ENCODE measurements at places on chromosomes 1 and 21. TPM values are rescaled to one million over a fixed set of nuclear protein-coding genes. Genes with fewer than 3 reads are reported as not detected.

GRCh38 chr1:21703318-21703963, 34.3 kb upstream of the RAP1GAP start:
- DNase-seq, result no peak

The CD2 gene
- total RNA-seq, result 0.51 TPM

GRCh38 chr1:11684070-11684469, 3.1 kb upstream of the MAD2L2 start:
- DNase-seq, result no peak

The INKA2 gene
- 28.4 TPM for total RNA-seq

DNA sequence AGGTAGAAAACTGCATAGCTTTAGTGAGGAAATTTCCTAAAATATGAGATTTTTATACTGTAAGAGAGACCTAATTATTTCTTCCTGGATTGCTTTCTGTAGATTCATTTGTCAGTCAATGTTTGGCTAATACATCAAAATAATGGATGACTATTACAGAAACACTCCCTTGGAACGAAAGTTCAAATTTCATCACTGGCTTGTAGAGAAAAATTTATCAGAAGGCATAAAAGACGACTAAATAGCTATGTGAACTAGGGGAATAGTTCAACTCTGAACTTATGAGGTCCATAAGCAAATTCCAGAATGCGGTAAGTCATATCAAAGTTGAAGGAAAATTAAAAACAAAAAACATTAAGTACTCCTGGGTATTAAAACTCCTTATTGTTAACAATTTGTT, 36.0 kb downstream of the WNT2B start:
- no peak for DNase-seq

GRCh38 chr1:236774926-236775325, 20.2 kb upstream of the MTR start:
- DNase-seq, result no peak

- no peak for DNase-seq
These were observed 360.2 kb downstream of the HHIPL2 start for GRCh38 chr1:222187566-222188332.

The CNKSR1 gene
- 1.4 TPM for total RNA-seq

- no peak for DNase-seq
These were observed 75.5 kb upstream of the IPO9 start for GRCh38 chr1:201753492-201753891.

The GABPA gene
- 15.5 TPM for total RNA-seq

GRCh38 chr1:55894521-55894920, 679.4 kb upstream of the USP24 start:
- no peak for DNase-seq

DNA sequence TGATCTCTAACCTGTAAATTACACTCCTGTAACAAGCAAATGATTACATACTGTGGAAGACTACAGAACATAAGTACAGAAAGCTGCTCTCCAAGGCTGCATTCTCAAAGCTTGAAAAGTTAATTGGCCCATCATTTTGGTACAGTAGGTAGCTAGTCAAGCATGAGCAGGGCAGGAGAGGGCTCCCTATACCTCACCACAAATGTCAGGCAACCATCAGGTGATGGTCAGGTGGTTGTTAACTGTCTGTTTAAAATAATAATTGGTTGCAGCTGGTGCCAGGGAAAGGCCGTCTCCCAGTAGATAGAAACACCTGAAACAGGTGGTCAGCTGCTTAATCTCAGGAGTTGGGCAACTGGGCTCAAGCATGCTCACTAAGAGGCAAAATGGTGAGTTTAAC, 13.1 kb upstream of the SLC1A7 start:
- no peak for DNase-seq

DNA sequence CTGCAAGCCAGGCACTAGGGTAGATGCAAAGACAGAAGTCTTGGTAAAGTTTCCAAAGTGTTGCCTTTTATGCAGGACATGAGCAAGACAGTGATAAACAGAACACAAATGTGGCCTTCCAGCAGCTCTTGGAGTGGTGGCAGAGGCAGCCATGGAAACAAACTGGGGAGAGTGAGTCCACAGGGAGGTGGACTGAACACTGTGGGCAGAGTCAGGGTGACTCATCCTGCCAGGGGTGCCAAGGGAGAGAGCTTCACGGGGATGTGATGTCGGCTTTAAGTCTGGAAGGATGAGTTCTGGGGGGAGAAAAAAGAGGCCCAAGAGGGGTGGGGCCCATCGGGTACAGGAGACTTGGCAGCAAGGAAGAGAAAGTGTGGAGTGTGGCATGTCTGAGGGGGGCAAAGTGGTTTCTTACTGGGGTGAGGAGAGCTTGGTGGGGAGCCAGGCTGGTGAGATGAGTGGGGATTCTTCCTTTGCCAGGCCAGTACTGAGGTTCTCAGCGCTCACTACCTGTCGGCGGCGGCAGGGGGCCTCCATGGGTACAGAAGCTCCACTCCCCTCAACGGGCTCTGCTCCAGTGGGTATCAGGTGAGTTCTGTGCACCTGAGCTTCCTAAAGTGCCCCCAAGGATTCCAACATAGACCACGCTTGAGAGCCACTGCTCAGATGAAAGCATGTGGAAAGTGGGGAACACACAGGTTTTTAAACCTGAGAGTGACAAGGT, 41.8 kb downstream of the KIAA0040 start:
- no peak for DNase-seq

DNA sequence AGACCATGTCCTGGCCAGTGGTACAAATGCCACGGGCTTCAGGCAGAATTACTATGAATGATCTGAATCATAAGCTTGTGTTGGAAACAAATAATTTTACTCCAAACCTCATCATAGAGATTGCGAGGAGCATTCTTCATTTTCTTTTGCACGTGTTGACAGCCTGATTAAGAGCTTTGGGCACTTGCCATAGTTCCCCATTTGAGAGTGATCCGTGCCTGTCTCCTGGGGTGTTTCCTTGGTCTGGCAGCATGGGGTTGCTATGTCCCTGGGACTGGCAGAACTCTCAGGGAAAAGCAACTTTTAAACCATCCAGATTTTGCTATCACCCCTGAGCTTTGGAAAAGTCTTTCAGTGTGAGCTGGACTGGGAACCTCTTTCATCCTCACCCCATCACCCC, 54.3 kb upstream of the KCNJ6 start:
- no peak for DNase-seq

- no peak for DNase-seq
These were observed 344.1 kb downstream of the DISC1 start for GRCh38 chr1:231970684-231971083.

The PAPPA2 gene
- total RNA-seq, result 0.32 TPM

GRCh38 chr21:19981938-19982337, 1016.3 kb upstream of the NCAM2 start:
- DNase-seq, result no peak

- no peak for DNase-seq
These were observed 8.6 kb downstream of the S100A6 start for GRCh38 chr1:153527023-153527682.

DNA sequence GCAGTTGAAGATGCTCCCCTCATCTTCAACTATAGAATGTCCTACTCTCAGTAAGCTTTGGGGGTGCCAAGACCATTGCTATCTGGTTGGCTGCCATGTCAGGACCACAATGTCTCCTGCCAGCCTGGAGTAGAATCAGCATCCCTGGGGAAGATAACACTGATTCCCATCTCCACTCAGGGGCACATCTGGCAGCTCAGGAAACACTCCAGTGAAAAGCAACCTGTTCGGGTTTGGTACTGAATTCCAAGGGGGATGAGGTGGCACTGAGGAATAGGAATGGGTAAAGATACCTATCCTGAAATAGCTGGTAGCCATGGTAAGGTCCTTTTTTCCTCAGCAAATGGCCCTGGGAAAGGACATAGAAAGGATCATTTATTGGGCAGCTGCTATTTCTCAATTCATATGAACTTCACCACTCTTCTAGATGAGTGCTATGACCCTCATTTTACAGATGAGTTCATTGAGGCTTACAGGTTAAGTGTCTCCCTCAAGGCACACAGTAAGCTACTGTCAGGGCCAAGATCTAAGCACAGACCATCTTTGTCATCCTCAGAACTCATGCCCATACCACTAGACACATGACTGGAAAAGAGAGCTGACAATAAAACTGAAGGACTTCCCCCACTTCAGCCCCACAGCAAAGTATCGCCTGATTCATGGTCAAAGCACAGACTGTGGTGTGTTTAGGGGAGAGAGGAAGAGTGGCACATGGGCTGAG, 31.4 kb downstream of the AK2 start:
- DNase-seq, result no peak

The SPRR3 gene
- not detected for total RNA-seq

The TDRD10 gene
- 2.5 TPM for total RNA-seq

The LCE3D gene
- not detected for total RNA-seq

DNA sequence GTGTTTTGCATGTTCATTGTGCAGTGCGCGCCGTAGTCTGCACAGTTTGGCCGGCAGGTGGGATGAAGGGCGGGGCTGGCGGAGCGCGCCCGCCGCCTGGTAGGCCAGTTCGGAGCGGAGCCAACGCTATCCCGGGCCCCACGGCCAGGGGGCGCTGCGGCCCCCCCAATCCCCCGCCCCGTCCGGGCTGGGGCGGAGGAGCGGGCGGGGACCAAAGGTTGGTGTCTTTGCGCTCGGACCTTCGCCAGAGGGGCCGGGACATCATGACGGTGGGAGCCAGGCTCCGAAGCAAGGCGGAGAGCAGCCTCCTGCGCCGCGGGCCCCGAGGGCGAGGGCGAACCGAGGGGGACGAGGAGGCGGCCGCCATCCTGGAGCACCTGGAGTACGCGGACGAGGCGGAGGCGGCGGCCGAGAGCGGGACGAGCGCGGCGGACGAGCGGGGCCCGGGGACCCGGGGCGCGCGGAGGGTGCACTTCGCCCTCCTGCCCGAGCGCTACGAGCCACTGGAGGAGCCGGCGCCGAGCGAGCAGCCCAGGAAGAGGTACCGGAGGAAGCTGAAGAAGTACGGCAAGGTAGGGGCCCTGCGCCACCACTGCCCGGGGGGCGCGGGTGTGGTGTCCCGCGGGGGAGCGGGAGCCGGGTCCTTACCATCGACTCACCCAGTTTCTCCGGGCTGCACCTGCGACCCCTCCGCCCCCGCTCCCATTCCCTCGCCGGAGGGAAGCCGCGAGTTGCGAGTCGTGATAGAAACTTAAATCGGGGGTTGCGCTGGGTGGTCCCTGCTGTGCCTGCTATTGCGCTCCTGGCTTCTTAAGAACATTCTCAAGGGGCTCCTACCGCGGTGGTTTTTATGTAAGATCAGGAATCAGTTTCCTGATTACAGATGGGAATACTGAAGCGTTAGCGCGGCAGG, at the start of gene C1orf115:
C1orf115 (plus strand) TSS at position 224 of the 913 bp plus-strand sequence; CDS start at position 264, 40 bp downstream.
- DNase-seq, result peak; percentile 88

DNA sequence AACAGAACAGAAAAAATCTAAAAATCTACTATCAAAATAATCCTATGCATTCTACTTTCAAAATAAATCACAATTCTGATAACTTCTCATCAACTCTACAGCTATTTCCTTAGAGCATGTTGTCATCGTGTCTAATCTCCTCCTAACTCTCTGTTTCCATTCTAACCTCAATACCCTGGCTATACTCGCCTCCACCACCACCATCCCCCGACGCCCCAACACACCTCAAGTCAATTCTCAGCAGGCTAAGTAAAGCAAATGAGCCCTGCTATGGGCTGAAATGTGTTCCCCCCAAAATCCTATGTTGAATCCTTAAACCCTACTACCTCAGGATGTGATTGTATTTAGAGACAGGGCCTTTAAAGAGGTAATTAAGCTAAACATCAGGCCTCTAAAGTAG, 34.6 kb downstream of the NRDC start:
- no peak for DNase-seq

- no peak for DNase-seq
These were observed 8.5 kb downstream of the AZIN2 start for GRCh38 chr1:33089457-33089856.

DNA sequence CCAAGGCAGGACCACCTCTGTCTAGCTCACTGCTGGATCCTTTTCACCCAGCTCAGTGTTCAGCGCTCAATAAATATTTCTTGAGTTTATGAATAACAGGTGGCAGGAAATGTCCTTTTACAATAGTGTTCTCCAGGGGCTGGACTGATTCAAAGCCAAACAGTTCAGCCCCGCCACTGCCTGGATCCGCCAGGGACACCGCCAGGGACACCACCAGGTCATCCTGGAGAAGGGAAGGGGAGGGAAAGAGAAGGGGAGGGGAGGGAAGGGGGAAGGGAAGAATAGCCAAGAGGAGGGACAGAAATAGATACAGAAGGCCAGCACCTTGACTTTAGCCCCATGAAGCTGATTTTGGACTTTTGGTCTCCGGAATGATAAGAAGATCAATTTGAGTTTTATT, 255.6 kb downstream of the GRIK3 start:
- DNase-seq, result no peak

DNA sequence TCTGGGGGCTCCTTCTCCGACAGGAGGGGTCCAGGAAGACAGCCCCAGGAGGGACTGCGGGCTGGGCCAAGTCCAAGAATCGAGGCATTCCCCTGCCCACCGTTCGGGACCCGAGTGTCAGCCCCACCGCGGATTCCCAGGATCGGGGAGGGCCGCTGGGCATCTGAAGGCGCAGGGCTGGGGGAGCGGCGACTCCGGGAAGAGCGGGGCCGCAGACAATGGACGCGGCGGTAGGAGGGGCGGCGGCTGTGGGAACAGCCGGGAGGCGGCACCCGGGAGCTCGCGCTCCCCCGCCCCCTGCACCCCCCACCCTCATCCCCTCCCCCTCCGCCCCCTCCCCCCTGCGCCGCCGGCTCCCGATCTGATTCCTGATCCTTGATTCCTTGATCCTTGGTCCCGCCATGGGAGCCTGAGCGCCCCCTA, at the start of gene VANGL2:
VANGL2 (plus strand) TSS at position 342 of the 423 bp plus-strand sequence. CDS start 15,274 bp downstream, outside the sequence.
- DNase-seq, result peak; percentile 85

DNA sequence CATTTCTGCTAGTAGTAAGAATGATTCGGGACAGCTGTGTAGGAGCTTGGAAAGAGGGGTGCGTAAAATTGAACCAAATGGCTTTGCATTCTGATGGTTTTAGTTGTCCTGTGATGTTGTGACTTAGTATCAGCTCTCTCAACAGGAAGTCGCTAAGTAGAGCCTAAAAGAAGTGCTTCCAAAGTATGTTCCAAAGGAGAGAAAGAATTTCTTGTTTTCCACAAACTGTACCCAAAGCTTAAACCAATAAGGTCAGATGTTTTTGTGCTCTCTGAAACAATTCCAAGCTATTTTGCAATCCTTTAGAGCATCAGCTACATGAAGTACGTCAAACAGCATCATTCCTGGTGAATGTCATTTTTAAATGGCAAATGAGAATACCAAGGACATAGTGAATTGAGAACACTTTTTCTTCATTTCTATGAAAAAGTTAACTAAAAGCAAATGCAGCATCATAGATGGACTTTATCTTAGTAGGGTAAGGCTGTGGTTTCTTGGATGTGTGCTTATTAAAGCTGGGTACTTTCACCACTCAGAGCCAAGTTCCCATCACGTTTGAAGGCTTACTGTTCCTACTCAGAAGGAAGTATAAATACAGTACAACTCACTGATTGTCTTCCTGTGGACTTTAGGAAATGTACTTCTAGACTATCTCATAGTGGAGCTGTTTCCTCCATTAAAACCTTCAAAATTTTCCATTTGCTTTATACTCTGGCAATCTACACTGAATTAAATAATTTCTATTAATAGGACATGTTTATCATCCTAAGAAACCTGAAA, 148.6 kb downstream of the C1orf21 start:
- DNase-seq, result no peak

The NR1I3 gene
- total RNA-seq, result not detected

DNA sequence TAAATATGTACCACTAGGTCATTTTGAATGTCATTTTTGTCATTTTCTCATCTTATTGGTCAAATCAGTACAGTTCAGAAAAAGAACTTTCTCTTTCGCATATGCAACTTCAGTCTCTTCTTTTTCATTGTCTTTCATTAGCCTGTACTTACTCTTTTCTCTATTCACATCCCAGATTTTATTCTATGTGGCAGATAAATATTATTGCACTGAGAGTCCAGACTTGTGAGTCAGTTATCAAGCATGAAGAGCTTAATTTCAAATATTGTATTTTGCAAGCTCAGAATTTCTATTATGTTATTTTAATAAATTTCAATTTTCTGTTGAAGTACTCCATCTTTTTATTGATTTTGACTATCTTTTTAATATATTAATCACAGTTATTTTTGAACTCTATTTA, 105.2 kb upstream of the PALMD start:
- DNase-seq, result no peak

The SYPL2 gene
- 28.9 TPM for total RNA-seq
